Activated gamma-delta T cell treated with Interleukin-2 at 50 U/mL for 16 hours (primary cell): ENCODE measurements at places on chromosomes 16 and 17.
A peak's percentile ranks its signal among the peaks of the same experiment; 100 is the strongest.

GRCh38 chr17:1989135-1989534 is 36.0 kb downstream of the RTN4RL1 start:
- no peak for DNase-seq

GRCh38 chr16:2584729-2585650 is 47.2 kb downstream of the PDPK1 start:
- DNase-seq: no peak

GRCh38 chr17:29677221-29677791 is 54.6 kb upstream of the CORO6 start:
- DNase-seq: no peak

DNA sequence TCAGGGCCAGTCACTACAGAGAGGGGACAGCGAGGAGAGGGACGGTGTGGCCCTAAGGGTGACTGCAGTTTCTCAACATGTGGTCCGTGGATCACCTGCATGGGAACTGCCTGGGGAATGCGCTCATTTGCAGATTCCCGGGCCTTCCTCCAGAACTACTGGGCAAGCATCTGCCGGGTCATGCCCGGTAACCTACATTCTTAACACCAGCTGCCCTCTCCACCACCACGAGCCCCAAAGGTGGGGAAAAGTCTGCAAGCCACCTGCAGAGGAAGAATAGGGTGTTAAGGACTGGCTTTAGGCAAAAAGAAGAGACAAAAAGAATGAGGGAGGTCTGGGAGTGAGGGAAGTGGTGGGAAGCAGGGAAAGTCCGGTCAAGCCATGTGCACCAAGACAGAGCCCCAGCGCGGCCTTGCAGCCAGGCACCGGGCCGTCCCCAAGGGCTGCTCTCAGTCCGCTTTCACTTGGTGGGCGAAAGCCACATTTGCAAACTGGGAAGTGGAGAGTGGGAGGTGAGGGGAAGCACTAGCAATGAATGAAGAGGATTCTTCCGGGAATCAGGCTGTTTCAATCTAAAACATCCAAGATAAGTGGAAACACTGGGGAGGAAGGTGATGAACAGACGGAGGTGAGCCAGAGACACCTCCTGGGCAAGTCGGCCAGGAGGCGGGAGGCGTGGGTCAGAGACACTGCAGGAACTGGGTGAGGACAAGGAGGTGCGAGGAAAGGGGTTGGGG is 70.3 kb downstream of the N4BP1 start:
- DNase-seq: no peak

- DNase-seq: peak; percentile 75
These were observed 29.3 kb downstream of the MXRA7 start for GRCh38 chr17:76681222-76682137.

DNA sequence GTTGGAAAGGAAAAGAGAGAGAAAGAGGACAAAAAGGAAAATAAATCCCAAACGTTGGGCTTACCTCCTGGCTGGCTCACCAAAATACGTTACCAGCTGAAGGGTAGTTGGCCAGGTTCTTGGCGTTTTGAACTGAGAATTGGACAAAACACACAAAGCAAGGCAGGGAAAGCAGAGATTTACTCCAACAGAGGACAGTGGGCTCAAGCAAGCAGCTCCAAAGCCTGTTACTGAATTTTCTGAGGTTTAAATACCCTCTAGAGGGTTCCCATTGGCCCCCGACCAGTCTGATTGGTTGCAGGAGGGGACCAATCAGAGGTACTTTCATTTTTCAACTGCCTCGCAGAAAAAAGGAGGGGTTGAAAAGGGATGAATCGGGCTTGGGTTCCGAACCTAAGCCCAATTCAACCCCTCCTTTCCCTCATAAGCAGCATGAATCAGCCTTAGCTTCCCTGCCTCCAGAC is 55.6 kb upstream of the ALOX12 start:
- DNase-seq: no peak

GRCh38 chr16:22813223-22813947 is 577 bp upstream of the HS3ST2 start:
- DNase-seq: no peak

GRCh38 chr17:4475463-4475862 is 23.2 kb upstream of the SPNS2 start:
- DNase-seq: no peak

- no peak for DNase-seq
These were observed 117.2 kb downstream of the XYLT1 start for GRCh38 chr16:17353561-17353960.

- DNase-seq: no peak
These were observed 90.2 kb downstream of the SMG6 start for GRCh38 chr17:2213291-2213960.

GRCh38 chr16:23072769-23073549 is 76.3 kb downstream of the USP31 start:
- no peak for DNase-seq

- DNase-seq: peak; percentile 26
These were observed 424 bp downstream of the HOXB2 start for GRCh38 chr17:48544349-48545021.

GRCh38 chr17:79953335-79953734 is 82.3 kb downstream of the TBC1D16 start:
- DNase-seq: no peak

GRCh38 chr16:87854053-87854906 is 15.0 kb downstream of the SLC7A5 start:
- DNase-seq: no peak

DNA sequence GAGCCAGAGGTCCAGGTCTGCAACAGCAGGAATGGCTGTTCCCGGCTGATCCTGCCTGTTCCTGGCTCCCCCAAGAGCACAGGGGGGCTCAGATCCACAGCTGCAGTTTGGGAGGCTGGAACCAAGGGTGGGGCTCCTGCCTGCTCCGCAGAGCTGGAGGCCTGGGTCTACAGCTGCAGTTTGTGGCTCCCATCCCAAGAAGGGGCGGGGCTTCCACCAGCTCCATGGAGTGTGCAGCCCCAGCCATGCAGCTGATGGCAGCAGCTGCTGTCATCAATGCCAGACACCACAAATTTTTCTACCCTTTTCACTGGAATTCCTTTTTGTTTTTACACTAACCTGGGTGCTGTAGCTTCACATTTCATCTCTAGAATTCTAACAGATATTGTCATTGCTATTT is 135.4 kb upstream of the KIF2B start:
- no peak for DNase-seq

GRCh38 chr17:73419881-73420280 is 108.1 kb upstream of the CDC42EP4 start:
- no peak for DNase-seq

GRCh38 chr17:64470625-64471024 is 21.7 kb downstream of the MILR1 start:
- no peak for DNase-seq

DNA sequence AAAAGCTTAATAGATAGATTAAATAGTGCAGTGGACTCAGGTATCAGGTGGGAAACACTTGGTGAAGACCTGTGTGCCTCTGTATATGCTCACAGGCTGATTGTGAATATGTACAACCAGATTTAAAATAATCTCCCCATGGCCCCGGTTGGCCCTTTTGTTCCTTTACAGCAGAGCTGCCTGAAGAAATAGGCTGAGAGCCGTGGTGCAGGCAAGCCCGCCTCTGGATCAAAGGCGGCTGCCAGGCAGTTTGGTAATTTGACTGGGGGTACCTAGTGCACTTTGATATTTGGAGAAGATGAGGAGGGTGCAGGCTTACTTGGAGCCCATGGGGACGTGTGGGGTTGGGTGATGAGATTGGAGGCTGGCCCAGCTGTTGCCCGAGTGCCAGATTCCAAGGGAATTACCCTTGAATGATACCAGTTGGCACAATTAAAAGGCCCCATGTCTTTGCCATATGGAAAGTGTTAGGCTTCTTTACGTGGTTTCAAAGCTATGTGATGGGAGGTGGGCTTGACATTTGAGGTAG is 5.0 kb downstream of the NKD1 start:
- DNase-seq: no peak

GRCh38 chr16:87541147-87541871 is 48.5 kb upstream of the ZCCHC14 start:
- no peak for DNase-seq

DNA sequence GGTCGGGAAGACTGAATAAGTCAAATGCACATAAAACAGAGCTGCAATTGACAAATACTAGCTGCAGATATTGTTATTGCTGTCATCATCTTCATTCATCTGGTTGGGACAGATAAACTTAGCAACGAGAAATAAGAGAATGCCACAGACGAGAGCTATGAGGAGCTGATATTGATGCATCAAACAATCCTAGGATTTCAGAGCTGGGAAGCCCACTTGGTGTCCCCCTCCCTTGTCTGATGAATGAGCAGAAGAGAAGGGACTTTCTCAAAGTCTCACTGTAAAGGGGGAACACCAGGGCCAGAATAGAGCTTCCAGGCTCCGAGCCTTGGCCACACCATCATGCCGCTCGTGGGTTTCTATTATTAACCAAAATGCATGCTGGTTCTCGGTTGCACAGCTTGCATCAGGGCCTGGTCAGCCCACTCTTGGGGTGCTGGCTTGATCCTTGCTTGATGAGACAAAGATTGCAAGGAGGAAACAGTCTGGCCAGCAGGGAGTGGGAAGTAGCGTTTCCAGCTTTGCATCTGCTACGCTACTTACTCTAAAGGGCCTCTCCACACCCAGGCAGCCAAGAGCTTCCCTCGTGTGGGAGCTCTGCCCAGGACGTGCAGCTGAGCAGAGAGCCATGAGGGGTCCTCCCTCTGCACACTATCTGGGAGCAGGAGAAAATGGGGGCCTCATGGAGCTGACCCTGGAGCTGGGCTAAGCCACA is 28.4 kb upstream of the EMP2 start:
- no peak for DNase-seq

GRCh38 chr16:8621222-8621571 is 301 bp upstream of the METTL22 start:
- no peak for DNase-seq

GRCh38 chr16:11395008-11395948 is 50.0 kb downstream of the RMI2 start:
- DNase-seq: no peak

DNA sequence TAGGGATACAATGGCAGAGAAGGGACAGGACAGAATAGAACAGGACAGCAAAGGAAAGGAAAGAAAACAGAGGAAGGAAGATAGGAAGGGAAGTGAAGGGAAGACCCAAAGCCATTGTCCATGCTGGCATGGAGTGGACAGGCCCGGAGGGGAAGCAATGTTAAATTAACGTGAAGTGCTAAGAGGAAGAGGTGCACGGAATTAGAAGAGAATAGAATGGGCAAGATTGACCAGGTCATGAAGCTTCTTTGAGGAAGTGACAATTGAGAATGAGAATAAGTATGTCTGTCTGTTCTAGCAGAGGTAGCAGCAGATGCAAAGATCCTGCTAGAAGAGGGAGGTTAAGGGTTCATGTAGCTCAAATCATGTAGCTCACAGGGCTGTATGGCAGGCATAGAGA is 117.2 kb downstream of the MAF start:
- DNase-seq: no peak

DNA sequence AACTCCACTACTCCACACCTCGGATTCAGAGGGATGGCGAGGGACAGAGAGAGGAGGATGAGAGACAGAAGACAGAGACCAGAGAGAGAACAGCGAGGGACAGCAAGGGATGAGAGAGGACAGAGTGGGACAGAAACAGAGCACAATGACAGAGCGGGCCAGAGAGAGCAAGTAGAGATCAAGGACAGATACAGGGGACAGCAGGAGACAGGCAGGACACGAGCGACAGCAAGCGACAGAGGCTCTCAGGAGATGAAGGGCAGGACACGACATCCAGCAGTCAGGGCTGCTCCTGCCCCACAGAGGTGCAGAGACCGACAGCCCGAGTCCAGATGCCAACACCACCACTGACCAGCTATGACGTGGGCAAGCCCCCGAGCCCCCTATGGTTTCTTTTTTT is 14.9 kb downstream of the CORO7 start:
- DNase-seq: no peak

DNA sequence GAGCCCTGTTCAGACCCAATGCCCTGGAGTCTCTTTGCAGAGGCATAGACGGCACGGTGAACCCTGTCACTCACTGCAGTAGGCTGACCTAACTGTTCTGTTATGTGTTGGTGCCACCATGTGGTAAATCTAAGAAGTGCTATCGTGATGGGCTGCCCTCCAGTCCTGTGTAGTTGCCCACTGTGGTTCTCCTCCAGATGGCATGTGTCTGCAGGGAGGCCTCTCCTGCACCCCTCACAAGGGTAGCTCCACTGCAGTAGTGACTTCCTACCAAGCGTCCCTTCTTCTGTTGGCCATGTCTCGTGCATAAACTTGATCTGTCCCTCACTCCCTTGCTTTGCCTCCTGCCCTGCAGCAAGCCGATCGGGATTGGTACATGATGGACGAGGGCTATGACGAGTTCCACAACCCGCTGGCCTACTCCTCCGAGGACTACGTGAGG is 5.8 kb downstream of the DHX38 start:
- DNase-seq: peak; percentile 15

DNA sequence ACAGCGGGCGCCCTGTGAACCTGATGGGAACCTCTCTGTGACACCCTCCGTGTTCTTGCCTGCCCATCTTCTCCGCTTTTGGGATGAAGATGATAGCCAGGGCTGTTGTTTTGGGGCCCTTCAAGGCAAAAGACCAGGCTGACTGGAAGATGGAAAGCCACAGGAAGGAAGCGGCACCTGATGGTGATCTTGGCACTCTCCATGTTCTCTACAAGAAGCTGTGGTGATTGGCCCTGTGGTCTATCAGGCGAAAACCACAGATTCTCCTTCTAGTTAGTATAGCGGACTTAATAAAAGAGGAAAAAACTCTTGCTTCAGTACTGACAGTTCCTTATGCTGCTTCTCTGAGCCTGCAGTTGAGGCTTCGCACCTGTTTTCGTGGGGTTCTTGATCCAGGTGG is 10.5 kb downstream of the CDK5RAP3 start:
- DNase-seq: no peak

- DNase-seq: no peak
These were observed 62.3 kb downstream of the WSB1 start for GRCh38 chr17:27356091-27356705.

DNA sequence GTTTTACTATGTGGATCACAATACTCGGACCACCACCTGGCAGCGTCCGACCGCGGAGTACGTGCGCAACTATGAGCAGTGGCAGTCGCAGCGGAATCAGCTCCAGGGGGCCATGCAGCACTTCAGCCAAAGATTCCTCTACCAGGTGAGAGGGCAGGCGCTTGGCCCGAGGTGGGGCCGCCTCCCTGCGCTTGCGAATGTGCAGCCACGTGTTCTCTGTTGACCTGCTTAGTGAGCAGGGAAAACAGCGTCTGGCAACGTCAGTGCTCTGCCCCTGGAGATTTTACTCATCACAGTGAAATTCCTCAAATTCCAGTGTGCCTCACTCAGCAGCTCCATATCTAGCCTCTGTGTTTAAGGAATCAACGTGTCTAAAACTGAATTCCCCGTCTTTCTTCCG is 33.4 kb upstream of the CLEC18A start:
- no peak for DNase-seq

DNA sequence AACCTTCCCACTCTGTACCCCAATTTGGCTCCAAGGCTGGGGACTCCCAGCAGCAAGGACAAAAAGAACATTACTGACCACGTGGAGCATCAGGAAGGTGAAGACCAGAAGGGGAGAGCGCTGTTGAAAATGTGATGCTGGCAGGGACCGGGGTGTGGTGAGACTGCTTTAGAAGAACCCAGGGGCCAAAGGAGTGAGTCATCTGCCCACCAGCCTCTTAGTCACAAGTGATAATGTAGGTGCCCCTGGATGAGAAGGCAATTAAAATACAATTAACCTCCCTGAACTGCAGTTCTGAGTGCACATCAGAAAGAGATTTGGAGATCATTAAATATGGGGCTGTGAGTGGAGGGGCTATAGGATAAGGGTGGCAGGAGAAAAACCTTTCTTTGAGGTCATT is 366.6 kb upstream of the CCL2 start:
- no peak for DNase-seq
